Thoracic aorta (tissue), 2 donors: ENCODE measurements at places on chromosomes 13 and 19. TPM values are rescaled to one million over a fixed set of nuclear protein-coding genes. Genes with fewer than 3 reads are reported as not detected.

- no peak for DNase-seq
Observed at GRCh38 chr19:3976495-3977241, 5.8 kb upstream of the DAPK3 start.

DNA sequence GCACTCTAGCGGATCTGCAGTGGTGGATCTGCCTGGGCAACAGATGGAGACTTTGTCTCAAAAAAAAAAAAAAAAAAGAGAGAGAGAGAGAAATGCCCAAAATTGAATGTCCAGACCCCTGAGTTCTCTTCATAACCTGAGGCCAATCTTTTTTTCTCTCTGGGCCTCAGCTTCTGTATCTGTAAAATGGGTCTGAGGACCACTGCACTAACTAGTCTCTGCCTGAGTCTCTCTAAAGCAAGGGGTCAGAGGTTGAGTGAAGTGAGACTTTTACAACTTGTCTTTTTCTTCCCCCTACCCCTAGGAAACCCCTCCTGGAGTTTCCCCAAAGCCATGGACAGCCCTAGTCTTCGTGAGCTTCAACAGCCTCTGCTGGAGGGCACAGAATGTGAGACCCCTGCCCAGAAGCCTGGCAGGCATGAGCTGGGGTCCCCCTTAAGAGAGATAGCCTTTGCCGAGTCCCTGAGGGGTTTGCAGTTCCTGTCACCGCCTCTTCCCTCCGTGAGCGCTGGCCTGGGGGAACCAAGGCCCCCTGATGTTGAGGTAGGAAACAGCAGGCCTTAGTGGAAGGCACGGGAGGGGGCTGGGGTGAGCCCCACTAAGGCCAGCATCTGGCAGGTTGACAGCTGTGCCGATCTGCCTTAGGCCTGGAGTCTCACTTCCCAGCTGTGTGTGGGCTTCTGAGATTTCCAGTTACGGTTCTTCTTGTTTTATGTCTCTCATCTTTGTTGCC, 1.8 kb downstream of the TMEM91 start:
- no peak for DNase-seq

DNA sequence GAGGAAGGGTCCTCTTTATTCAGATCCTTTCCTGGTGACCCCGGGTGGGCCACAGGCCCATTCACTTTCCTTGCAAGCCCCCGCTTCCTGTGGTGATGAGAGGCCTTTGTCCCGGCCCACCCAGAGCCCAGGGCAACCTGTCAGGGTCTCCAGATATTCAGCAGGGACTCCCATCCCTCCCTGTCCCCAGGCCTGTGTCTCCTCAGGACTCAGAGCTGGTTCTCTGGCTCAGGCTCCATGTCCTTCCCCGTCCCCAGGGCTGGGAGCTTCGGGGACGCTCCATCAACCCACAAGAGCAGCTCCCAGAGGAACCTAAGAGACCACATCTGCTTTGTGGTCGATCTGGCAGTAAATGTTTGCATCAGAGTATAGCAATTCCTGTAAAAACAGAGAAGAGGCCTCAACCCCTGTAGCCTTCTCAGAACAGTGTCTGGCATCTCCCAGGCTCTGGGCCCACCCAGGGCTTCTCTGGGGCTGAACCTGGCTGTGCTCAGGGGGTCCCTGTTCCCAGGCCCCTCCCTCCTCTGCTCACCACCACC, 7.8 kb downstream of the CEACAM4 start:
- DNase-seq, result no peak

GRCh38 chr19:45809643-45810159, 5.4 kb downstream of the RSPH6A start:
- DNase-seq, result no peak

GRCh38 chr13:100722517-100722916, 47.9 kb upstream of the TMTC4 start:
- DNase-seq, result no peak

- peak; percentile 14 for DNase-seq
Observed at GRCh38 chr19:43562698-43563241, 12.6 kb downstream of the XRCC1 start.

- DNase-seq, result no peak
Observed at GRCh38 chr19:3420244-3420755, 53.9 kb downstream of the NFIC start.

IGFLR1 gene
- total RNA-seq, result 6.9 TPM

- DNase-seq, result no peak
Observed at GRCh38 chr13:20826843-20827560, 53.2 kb upstream of the EEF1AKMT1 start.

FPR2 gene
- total RNA-seq, result 2.2 TPM

DNA sequence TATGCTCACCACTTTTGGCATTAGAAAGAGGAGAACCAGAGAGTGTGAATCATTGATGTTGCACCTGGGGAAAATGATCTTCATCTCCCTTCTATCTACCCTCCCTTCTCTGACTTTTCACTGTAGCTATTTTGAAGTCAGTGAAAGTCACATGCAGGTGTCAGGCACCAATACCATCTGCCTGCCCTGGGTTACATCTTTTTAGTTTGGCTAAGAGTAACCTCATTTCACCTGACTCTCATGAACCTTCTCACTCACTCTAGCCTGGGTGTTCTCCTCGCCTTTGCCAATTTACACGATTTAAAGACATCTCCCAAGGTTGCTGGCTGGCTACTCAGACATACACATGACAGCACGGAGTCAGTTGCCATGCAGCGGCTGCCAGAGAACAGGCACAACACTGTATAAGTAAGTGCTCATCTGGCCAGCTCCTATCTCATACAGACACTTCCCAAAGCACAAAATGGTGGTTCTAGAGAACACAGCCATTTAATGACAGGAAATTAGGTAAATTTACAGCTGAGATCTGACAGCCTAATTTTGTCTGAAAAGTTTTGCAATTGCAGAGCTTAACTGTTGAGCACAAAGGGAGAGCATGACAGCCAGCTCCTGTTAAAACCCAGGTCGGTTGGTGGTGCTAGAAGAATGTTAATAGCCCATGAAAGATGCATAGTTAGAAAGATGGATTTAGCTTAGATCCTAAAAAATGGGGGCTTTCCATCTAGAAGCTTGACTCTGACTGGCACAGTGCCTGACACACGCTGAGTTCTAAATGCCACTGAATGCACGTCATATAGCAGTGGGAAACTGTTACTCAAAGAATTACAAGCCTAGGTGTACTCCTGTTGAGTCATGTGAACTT, 32.5 kb downstream of the LCP1 start:
- DNase-seq, result no peak

GRCh38 chr13:76383676-76384461, 502.3 kb downstream of the KCTD12 start:
- DNase-seq, result no peak

- DNase-seq, result no peak
Observed at GRCh38 chr19:19356901-19357566, 36.4 kb downstream of the MAU2 start.

DNA sequence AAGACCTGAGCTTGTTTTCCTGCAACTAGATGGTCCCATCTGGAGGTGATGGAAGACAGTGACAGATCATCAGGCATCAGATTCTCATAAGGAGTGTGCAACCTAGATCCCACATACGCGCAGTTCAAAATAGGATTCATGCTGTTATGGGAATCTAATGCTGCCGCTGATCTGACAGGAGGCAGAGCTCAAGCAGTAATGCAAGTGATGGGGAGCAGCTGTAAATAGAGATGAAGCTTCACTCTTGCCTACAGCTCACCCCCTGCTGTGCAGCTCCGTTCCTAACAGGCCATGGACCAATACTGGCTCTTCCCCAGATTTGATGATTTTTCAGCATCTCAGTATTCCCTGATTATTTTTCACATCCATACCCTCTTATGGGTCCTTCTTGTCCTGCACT, 208.4 kb upstream of the RXFP2 start:
- DNase-seq, result no peak

- DNase-seq, result no peak
Observed at GRCh38 chr13:107339209-107339608, 771.3 kb upstream of the ARGLU1 start.

- DNase-seq, result no peak
Observed at GRCh38 chr19:45098521-45099466, 5.8 kb downstream of the PPP1R37 start.
